ENCODE measurements at places on chromosomes 12 and 14. TPM values are rescaled to one million over a fixed set of nuclear protein-coding genes. Genes with fewer than 3 reads are reported as not detected.

The MLH3 gene
- 41.7 TPM for total RNA-seq

The TMBIM6 gene
- total RNA-seq, result 377 TPM

The PMCH gene
- not detected for total RNA-seq

The KRT8 gene
- total RNA-seq, result not detected

The EML5 gene
- 12.6 TPM for total RNA-seq

The TMEM19 gene
- 25.2 TPM for total RNA-seq

The NAV3 gene
- 101 TPM for total RNA-seq

The ERP27 gene
- total RNA-seq, result 0.50 TPM

The GARIN6 gene
- not detected for total RNA-seq

The ART4 gene
- not detected for total RNA-seq

The GPRC5D gene
- not detected for total RNA-seq

The FOXM1 gene
- total RNA-seq, result 1.4 TPM

The ADAMTS20 gene
- 0.31 TPM for total RNA-seq

The RTN1 gene
- total RNA-seq, result 1,038 TPM

The RNF212B gene
- not detected for total RNA-seq

The SPTB gene
- total RNA-seq, result 31.7 TPM

The PROX2 gene
- total RNA-seq, result 0.16 TPM

The DPPA3 gene
- total RNA-seq, result not detected

The KLRC3 gene
- total RNA-seq, result 1.4 TPM

The FOS gene
- 73.9 TPM for total RNA-seq

The TAS2R31 gene
- 6.3 TPM for total RNA-seq

The EXOC3L4 gene
- not detected for total RNA-seq

The KRT85 gene
- total RNA-seq, result not detected

The TOGARAM1 gene
- 70.0 TPM for total RNA-seq

The IFI27 gene
- total RNA-seq, result 69.5 TPM

The HOXC5 gene
- total RNA-seq, result not detected

The SLC35E3 gene
- 18.8 TPM for total RNA-seq

The PLEKHD1 gene
- 5.3 TPM for total RNA-seq

The TAS2R43 gene
- total RNA-seq, result 2.2 TPM

The SSTR1 gene
- 15.3 TPM for total RNA-seq

The HPD gene
- not detected for total RNA-seq

The OR4K2 gene
- total RNA-seq, result not detected

The SERPINA3 gene
- total RNA-seq, result 55.2 TPM

The PLEKHG7 gene
- not detected for total RNA-seq

The RNASE4 gene
- 3.0 TPM for total RNA-seq

The MFAP5 gene
- total RNA-seq, result not detected

The ZNF26 gene
- 14.8 TPM for total RNA-seq

The SYNDIG1L gene
- total RNA-seq, result 4.5 TPM

The GDF3 gene
- total RNA-seq, result not detected

The TSPAN19 gene
- total RNA-seq, result 2.0 TPM

The CYP46A1 gene
- 54.6 TPM for total RNA-seq

The ACSM4 gene
- total RNA-seq, result not detected

The RPGRIP1 gene
- not detected for total RNA-seq

The HOXC11 gene
- not detected for total RNA-seq

The SCNN1A gene
- not detected for total RNA-seq

The ABCB9 gene
- 35.7 TPM for total RNA-seq

The HDAC7 gene
- total RNA-seq, result 33.9 TPM

The PLD4 gene
- total RNA-seq, result 4.6 TPM

The KRT5 gene
- 4.3 TPM for total RNA-seq

The SLCO1B3 gene
- total RNA-seq, result not detected

The TEAD4 gene
- total RNA-seq, result 2.5 TPM

The TSPAN11 gene
- total RNA-seq, result 1.9 TPM

The KRT6B gene
- total RNA-seq, result not detected

Measured in dorsolateral prefrontal cortex (tissue), 122 donors.